ENCODE measurements at places on chromosomes 2 and 18. TPM values are rescaled to one million over a fixed set of nuclear protein-coding genes. Genes with fewer than 3 reads are reported as not detected.

GRCh38 chr2:2663401-2664036, 332.4 kb upstream of the MYT1L start:
- no peak for DNase-seq

DNA sequence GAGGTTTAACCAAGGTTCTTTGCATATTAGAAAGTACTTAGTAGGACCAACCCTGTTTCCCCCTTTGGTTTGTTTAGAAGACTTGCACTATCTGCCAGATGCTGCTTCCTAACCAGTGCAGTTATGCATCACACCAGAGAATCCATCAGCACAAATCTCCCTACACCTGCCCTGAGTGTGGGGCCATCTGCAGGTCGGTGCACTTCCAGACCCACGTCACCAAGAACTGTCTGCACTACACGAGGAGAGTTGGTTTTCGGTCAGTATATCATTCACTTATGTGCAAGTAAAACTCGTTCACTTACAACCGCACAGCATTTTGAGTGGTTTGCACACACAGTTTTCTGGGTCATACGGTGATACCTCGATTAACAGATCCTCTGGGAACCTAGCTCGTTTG, 69.7 kb downstream of the ZNF532 start:
- DNase-seq = no peak

DNA sequence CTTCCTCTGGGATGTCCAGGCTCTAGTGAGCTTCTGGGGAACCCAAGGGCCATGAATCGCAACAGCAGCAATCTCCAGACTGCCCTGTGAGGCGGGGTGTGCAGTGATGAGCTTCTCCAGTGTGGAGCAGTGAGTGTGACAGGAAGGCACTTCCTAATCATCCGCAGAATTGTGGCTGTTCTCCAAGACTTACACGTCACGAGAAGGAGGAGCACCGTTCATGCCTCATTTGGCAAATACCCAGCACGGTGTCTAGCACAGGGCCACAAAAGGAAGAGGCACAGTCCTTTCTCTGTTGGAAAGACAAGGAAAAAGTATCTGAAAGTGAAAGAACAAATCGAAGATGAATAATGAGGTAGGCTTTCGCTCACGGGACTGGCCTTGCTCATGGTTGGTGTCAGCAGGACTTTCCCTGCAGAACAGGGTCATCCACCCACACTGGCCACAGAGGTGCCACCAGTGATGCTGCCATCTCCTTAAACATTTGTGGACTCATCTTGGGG, 125.1 kb upstream of the HAAO start:
- DNase-seq = peak; percentile 30

The CFAP210 gene
- not detected for total RNA-seq

The GCKR gene
- total RNA-seq = not detected

DNA sequence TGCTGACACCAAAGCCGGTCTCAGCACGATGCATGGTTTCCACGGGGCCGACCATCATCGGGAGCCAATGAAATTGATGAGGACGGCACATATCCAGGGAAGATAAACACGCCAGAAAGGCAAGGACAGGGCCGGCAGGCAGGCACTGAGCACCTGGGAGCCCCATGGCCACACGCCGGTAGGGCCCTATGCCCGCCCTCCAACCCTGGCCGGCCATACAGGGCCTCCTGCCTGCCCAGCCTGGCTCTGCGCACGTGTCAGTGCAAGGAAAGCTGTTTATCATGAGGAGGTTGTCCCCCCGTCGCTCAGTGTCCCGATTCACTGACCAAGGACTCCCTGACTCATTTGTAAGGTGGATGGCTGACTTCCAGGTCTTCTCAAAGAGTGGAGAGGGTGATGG, 237.5 kb downstream of the GLI2 start:
- DNase-seq = no peak

The GREB1L gene
- 0.28 TPM for total RNA-seq

DNA sequence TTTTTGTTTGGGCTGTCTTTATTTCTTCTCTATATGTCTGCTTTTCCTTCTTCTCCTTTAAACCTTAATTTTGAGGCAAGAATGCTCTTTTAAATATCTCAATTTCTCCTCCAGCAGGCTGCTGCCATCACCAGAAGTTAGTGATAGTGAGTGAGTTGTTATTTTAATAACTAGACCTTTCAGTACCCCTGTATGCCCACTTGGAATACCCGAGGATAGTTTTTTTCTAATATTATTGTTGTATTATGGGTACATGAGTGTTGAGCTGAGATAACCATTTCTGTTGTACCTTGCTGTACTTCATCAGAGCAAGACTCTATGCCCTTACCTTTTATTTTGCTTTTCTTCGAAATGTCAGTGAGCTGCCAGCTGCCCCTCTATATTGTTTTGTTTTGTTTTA, 50.1 kb downstream of the PPM1B start:
- DNase-seq = no peak

The IHH gene
- 72.7 TPM for total RNA-seq

- no peak for DNase-seq
Measured at GRCh38 chr2:29789911-29790485, 131.4 kb downstream of the ALK start.

- DNase-seq = no peak
Measured at GRCh38 chr2:23445450-23445868, 60.5 kb downstream of the KLHL29 start.

DNA sequence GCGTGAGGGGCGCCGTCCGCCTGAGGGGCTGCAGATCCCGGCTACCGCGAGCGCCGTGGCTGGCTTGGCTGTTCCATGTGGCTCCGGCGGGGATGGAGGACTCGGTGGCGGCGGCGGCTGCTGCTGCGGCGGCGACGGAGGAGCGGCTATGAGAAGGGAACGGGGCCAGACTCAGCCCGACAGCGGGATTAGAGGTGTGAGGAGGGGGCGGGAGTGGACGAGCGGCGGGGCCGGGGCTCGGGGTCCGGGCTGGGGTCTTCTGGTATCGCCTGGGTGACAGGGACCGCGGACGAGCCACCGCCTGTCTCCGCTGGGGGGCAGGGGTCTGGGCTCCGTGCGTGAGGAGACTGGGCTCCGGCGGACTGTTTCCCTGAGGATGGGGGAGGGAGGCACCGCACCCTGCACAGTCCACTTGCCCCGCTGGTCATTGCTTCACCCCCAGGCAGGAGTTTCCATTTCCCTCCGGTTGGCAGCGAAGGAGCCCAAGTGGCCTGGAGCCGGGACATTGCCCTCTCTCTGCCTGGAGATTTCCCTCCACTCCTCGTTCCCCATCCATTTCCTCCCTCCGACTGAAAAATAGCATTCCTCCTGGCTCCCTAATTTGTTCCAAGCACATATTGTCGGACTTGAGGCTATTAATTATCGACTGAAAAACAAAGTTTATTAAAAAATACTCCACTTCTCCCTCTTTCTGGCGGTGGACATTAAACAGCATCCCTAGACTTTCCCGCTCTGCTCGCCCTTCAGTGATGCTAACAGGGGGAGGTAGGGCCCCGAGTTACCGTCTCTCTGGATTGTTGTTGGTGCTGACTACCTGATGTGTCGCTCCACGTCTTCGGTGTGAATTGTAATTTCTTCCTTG, 577 bp downstream of the EHBP1 start:
- DNase-seq = peak; percentile 70
